ENCODE measurements at places on chromosomes 4 and X.

DNA sequence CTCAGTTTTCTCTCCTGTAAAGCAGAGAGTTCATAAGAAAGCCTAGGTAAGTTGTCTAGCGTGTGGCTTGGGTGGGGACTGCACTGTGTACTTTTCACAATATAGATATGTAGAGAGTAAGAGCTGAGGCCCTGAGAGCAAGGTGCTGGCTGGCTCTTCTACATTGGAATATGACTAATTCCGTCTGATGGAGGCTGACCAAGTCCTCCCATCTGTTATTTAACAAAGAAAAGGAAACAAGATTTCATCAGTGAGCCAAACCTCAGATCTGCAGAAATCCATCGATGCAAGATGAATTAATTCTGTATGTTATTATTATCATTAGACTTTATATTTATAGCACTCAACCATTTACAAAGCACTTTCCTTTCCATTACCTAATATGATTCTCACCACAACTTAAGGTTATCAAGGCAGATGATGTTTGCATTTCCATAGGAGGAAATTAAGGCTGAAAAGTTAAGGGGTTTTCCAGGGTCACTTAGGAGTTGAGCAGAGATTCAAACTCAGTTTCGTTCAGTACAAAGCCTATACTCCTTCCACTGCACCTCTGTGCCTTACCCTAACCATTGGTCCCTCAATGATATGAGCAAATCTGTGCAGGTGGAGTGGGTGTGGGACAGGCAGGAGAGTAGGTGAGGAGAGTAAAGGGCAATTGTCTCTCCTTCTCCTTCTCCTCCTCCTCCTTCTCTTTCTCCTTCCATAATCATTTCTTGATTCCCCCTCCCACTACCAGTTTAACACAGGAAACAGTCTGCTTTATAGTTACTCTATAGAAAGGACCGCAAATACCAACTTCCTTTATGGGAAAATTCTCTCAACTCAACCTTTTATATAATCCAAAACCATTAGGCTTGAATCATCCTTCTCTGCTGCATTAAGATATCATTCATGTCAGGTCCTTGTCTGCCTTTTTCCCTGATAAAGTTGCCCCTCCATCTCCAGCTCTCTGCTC is 27.6 kb upstream of the SRD5A3 start:
- no peak for DNase-seq

DNA sequence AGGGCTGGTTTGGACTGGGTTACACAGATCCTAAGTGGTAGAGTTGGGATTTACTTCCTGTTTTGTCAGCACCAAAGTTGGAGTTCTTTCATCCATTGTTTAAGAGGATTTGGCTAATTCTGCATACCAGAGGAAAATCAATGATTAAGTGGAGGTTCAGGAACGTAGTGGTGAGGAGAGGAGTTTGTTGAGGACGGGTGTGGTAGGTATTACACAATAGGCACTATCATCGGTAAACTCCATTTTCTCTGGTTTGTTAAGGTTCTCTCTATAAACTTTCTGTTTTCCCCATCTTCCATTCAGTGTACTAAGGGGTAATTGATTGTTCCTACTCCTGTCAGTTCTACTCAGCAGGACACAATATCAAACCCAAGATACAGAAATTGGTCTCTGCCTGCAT is 107.5 kb upstream of the VCX2 start:
- no peak for DNase-seq

GRCh38 chr4:189029976-189030504 is 890.8 kb downstream of the TRIML1 start:
- DNase-seq = no peak

DNA sequence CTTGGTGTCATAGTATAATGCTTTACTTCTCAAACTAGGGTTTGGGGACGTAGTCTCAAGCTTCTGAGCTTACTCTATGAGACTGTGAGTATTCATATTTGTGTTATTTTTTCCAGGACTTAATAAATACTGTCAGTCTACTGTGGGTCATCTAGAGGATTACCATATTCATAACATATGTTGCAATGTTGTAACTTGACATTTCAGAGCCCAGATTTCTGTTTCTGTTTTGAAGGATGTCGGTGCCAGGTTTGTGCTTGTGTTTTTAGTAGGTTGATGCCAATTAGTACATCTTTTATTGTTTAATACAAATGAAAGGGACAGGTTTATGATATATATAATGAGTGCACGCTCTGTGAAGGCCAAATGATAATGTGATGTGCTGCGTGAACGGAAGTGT is 69.6 kb downstream of the SPANXN4 start:
- no peak for DNase-seq
